ENCODE measurements at places on chromosomes 6 and 20.

DNA sequence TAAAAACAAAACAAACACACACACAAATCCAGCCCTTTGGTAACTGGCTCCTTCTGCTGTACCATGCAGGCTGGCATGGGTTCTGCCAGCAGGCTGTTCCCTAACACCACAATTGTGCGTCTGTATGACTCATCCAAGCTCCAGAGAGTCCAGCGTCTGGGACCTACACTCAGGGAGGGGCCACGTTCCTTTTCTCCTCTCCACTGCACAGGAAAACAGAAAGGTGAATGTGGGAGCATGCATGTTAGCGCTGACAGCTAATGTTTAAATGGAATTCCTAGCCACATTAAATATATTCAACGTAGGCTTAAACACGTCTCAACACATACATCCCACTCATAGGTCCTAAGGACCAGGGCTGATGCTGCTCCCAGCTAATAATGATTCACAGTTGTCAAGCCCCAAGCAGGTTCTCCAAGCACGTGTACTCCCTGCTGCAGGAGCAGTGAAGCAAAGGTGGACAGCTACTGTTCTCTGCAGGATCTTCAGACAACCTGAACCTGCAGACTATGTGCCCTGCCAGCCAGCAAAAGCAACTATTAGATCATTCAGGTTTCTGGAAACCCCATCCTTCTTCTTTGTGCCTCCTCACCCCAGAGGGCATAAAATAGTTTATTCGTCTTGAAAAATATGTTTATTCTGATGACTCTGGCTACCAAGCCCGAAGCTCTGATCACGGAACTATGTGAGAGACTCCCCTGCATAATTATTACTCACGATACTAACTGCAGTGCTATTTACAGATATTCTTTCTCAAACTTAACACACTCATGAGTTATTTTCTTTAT, 20.9 kb downstream of the MAP1LC3A start:
- no peak for DNase-seq

- no peak for DNase-seq
Measured at GRCh38 chr6:126118058-126118755, 131.9 kb downstream of the TRMT11 start.

GRCh38 chr6:145836170-145836569, 21.6 kb upstream of the FBXO30 start:
- no peak for DNase-seq

DNA sequence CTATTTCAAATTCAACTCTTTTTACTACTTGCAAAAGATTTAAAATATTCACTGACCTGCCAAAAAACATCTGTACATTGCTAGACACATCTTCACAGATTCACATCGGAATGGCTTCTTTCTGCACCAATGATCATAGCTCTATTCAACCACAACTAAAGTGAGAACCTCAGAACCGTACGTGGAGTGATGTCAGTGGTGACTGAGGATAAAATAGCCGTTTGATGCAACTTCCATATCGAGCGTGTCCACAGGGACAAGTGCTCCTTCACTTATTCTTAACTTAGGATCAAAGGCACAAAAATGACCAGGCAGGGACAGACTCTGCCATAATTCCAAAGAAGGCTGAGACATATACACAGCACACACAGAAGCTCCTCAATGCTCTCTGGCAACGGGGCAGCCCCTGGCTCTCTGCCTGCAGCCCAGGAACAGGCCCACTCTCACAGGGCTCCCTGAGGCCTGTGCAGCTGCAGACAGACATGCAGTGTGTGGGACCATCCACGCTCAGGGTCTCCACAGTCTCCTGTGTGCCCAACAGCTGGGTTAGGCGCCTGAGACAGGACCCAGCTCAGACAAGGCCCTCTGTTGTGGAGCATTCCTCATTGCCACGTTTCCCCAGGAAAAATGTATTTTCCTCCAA, 22.8 kb downstream of the FYN start:
- DNase-seq = no peak

GRCh38 chr6:28225056-28225834, at the start of gene ZSCAN9:
TSS of gene ZSCAN9 (plus strand) at chr6:28225275. CDS start at chr6:28227085, 1,810 bp downstream.
- DNase-seq = no peak

DNA sequence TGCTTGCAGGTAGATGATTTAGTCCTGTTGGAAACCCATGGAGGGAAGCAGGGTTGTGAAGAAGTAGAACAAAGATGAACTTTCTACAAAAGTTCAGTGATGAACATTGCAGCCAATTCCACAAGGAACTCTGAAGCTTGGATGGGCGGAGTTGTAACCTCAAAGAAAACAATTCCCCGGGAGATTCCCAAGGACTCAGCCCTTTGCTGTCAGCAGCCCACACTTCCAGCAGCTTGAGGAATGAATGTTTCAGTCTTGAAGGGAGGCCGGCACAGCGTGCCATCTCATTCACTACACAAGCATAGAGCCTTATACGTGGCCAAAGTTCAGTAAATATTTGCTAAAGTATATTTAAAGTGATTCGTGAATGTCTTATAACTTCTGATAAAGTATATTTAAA, 269.4 kb downstream of the NKAIN2 start:
- no peak for DNase-seq

- DNase-seq = no peak
Measured at GRCh38 chr20:63005862-63006539, 763 bp downstream of the BHLHE23 start.

GRCh38 chr6:168533414-168533813, 92.4 kb downstream of the SMOC2 start:
- no peak for DNase-seq

- no peak for DNase-seq
Measured at GRCh38 chr6:146211646-146212045, 182.8 kb downstream of the GRM1 start.

GRCh38 chr6:142637624-142638351, 307.2 kb downstream of the HIVEP2 start:
- DNase-seq = no peak

GRCh38 chr6:79599725-79600259, 31.3 kb upstream of the SH3BGRL2 start:
- DNase-seq = no peak

- DNase-seq = no peak
Measured at GRCh38 chr6:150936021-150936555, 70.6 kb downstream of the MTHFD1L start.

GRCh38 chr20:16412906-16413305, 160.3 kb downstream of the KIF16B start:
- DNase-seq = no peak

- no peak for DNase-seq
Measured at GRCh38 chr6:165636402-165637048, 26.5 kb downstream of the PDE10A start.

- no peak for DNase-seq
Measured at GRCh38 chr20:61414455-61414991, 162.5 kb downstream of the CDH4 start.

GRCh38 chr6:1834207-1834606, 224.5 kb downstream of the FOXC1 start:
- DNase-seq = no peak

DNA sequence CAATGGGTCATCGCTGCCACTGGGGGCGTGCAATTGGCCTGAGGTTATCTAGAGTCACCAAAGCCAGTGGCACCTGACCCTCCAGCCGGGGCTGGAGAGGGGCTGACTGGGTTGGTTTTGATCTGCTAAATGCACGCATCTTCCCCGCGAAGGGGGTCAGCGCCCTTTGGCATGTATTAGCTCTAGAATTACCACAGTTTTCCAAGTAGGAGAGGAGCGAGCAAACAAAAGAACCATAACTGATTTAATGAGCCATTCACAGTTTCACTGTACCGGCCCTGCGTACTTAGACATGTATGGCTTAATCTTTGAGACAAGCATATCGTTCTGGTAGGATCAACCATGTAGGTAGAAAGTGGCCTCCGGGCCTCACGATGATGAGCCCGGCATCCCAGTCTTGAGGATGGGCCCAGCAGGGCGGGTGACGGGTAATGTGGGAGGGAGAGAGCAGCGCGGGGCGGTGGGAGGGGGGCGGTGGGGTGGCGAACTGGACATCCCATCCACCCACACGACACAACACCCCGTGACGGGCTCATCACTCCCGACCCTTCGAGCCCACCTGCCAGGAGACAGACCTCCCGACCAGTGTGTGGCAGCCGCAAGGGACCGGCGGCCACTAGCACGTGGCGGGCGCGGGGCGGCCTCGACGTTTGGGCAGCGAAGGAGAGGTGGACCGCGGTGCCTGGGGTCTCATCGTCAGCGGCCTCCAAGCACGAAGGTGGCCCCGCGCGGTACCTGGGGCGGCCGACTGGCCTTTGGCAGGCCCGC, 1957.5 kb upstream of the DEFB115 start:
- DNase-seq = no peak

DNA sequence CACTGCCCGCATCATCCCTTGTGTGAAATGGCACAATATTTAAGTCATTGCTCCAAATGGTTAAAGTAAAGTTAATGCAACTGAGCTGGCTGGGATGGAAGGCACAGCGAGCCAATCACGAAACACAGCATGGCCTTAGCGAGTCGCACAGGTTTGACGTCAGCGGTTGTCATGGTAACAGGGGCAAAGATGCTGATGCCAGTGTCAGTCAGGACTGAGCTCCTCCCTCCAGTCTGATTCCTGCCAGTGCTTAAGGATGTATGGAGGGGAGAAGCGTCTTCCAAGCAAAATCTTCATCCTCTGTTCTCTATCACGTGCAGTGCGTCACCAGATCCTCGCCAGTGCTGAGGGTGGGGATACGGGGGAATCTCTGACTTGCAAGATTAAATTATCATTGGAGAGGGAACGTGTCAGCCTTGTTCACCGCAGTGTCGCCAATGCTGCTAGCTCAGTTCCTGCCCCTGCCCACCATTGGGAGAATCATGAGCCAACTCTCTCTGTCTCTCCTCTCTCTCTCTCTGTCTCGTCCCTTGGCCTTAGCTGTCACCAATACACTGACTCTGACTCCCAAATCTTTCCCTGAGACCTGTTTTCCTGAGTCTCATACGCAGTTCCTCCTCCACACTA, 24.5 kb downstream of the TSPYL4 start:
- DNase-seq = no peak

GRCh38 chr20:45842169-45842812, 8.7 kb downstream of the SNX21 start:
- DNase-seq = no peak

DNA sequence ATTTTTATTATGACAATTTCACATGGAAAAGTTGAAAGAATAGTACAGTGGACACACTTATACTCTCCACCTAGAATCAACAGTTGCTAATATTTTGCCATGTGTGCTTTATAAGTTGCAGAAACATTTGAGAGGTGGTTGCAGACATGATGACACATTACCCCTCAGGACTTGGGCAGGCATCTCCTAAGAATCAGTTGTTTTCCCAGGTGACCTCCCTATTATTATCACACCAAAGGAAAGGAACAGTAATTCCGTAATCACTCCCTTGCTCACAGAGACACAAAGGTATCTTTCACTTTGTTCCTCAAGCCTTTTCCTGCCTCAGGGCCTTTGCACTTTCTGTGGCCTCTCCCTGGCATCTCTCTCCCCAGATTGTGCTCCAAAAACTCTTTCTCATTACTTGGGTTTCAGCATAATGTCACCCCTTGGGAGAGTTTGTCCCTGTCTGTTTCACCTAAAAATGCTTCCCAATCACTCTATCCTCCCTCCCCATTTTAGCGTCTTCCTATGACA, 5.9 kb upstream of the SULF2 start:
- no peak for DNase-seq

- DNase-seq = no peak
Measured at GRCh38 chr6:70586114-70586513, 19.4 kb downstream of the SDHAF4 start.

DNA sequence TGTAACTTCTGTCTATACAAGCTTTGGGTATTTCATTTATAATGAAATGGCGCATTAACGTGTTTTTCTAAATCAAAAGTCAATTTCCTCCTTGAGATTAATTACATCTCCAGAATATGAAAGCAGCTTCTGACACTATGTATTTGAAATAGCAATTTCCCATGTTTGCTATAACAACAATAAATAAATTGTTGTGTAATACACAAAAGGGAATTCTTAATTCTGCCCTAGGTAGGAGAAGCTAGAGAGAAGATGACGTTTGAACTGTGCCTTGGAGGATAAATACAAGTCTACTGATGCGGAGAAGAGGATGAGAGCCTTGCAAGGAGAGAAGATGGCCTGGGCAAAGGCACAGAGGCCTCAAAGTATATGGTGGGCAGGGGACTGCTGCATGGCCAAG, 7.6 kb upstream of the HLA-DOA start:
- no peak for DNase-seq
